ENCODE measurements at places on chromosomes 4 and X.

GRCh38 chr4:126869967-126870366, 762.8 kb upstream of the INTU start:
- DNase-seq: no peak

GRCh38 chr4:163611784-163612445, 117.4 kb downstream of the TMA16 start:
- no peak for DNase-seq

DNA sequence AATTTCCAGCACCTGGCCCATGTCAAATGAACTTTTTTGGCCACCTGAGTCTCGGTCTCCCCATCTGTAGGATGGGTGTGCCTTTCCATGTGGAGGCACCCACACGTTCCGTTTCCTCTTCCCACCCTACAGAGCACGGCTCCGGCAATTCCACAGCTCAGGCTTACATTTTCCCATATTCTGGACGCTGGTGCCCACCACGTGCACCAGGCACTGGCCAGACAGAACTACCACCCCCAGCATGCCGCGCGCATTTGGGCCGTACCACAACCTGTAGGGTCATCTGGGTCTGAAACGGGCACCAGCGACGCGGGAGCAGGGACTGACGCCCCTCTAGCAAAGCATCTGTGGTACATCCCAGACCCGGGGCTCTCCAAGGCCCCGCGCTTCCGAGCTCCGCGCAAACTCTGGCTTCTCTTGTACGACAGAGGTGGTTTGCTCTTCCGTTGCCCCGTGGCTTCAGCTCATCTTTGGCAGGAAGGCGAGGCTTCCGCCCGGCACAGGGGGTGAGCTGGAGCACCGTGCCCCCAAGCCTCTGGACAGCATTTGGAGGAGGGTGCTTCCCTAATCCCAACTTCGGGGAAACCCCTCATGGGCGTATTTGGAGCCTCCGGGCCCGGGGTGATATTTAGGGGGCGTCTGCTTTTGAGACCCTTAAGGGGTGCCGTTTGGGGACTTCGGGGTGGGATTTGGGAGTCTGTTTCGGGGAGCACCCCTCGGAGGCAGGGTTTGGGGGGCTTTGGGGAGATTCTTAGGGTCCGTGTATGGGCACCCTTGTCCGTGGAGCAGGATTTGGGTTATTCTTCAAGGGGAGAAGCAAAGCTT, 3.0 kb upstream of the UBA1 start:
- DNase-seq: peak; percentile 70

DNA sequence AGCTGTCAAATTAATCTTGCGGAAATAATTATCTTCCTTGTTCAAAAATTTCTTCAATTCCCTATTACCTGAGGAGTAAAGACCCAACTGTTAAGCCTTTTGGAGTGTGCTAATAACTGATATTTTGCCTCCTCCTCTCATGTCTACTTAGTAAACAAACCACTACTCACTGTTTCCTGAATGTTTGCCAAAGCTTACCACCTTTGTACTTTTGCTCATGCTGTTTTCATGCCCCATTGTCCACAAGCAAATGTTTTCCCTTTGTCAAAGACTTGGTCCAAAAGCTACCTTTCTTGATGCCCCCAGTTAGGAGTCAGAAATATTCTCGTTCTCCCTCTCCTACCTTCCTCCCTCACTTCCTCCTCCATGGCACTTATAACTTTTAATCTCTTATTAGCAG, 226.1 kb downstream of the ENOX2 start:
- DNase-seq: no peak

DNA sequence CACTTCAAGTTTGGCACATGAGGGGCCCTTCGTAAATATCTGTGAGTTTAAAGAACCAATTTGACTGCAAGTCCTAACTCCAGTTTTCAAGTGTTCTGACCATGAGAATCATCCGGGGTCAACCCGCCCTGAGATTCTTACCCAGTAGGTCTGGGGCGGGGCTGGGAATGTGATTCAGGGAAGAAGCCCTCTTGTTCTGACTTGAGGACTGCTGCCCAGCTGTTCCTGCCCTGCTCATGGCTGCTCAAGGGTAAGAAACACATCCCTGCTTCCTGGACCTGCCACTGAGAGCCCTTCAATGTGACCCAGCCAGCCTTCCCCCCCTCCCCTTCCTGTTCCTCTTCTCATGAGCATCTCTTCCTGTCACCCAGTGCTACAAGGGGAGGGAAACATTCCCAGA, 92.7 kb upstream of the PGRMC2 start:
- DNase-seq: no peak

- no peak for DNase-seq
These were observed 78.2 kb downstream of the ZNF827 start for GRCh38 chr4:145860446-145860845.

DNA sequence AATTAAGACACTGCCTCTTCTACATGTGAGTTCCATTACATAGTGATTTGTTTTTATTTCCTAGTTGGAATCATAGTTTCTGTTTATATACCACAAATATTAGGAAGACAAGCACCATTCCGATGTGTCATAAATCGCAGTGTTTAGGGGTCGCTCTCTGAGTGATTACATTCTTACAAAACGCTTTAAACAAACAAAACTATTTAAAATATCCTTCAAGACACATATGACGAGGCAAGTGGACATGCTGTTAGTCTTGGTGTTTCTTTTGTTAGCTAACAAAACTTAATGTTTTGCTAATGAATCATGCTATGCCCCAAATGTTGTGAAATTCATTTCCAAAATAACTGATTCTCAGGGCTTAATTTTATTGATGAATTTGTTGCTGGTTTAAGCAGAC, 1219.3 kb upstream of the PRKX start:
- no peak for DNase-seq

DNA sequence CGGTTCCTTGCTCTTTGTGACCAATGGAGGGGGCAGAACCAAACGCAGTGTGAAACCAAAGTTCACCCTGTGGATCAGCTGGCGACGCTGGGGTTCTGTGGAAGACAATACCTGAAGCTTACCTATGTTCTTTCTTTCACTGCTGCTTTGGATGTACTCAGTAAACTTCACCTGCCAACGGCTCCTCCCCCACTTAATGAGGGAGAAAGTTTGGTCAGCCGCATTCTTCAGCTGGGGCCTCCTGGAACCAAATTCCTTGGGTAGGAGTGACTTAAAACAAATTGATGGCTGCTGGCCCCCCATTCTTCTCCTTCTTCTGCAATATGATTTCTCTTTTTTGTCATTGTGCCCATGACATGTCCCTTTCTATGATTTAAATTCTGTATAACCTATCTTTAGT, 282.4 kb downstream of the ANK2 start:
- DNase-seq: no peak

- DNase-seq: peak; percentile 85
These were observed 51.2 kb upstream of the CHRNA9 start for GRCh38 chr4:40283968-40284367.

- DNase-seq: no peak
These were observed 46.2 kb downstream of the MOSPD2 start for GRCh38 chrX:14919407-14919806.

DNA sequence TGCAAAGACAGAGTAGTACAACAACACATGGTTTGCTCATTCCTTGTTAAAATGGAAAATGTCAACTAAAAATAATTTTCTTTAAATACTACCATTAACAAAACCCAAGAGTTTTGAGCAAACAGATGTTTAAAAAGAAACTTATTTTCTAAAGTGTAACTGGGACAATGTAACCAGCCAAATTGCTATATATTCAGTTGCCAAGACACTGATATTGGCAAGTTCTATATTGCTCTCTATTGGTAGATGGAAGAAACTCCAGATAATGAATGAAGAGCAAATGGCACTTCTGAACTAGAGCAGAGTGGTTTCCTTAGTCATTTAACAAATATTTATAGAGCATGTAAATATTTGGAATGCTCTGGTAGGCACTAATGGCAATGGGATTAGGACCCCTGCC, 966.2 kb downstream of the RPA4 start:
- no peak for DNase-seq

DNA sequence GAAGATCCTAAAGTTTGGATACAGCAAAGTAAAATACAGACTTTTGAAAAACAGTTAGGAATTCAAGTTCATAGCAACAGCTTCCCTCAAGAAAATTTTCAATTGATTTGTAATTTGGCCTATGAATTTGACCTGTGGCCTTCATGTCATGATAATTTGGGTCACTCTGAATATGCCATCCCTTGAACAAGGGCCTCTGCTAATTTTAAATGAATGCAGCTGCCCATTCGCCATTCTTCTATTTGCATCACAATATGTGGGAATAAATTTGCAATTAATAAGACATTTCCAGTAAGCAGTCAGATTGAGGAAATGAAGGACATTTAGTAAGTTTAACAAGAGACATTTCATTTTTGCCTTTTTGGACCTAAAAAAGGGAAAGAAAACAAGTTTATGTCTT, 1.9 kb upstream of the REST start:
- no peak for DNase-seq

DNA sequence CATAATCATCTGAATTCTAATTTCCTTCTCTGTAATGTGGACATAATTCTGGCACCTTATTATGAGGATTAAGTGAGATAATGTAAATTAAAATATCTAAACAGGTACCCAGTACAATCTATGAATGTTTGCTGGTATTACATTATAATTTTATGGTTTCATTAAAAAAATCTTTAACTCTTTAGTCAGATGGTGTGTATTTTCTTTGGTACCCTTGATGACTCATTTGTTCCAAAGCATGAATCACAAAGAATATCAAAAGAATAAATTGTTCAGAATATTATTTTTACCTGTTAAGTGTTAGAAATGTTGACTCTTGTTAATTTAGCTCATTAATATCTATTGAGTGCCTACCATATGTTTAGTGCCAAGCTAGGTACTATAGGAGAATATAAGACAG, 74.3 kb downstream of the SNX25 start:
- DNase-seq: no peak

DNA sequence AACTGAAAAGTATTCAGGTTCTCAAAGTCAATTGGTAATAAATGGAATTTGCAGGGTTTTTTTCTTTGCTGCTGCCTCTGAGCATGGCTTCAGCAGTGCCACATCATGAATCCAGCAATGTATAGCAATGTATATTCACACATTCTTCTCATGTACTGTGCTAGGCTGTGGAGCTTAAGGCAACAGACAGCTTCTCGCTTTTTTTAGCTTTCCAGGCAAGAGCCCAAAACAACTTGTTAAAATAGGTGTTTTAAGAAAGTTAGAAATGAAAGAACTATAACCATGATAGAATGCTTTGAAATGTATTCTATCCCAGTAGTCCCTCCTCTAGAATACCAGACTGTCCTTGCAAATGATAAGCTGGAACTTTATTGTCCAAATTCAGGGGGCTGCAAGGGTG, 30.4 kb downstream of the SMIM43 start:
- no peak for DNase-seq
